Stimulated activated CD8-positive, alpha-beta memory T cell treated with anti-CD3 and anti-CD28 coated beads, Interleukin-4, amount 100 ng/mL, for 1 hour (primary cell): ENCODE measurements at places on chromosomes 7 and 10.

DNA sequence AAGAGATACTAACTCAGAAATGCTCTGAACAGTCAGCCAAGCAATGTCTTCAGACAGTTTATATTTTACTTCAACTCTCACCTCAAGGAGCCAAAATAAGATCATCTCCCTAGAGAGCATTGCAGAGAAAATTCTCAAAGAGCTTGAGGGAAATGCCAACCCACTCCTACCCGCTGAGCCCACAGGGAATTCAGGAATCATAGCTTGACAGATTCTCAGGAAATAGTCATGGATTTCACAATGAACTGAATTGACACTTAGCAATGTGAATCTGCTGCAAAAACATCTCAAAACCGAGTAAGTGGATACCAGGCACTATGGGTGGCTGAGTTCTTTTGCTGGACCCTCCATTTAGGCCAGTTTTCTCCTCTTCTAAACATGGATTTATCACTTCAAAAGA lies 9.8 kb upstream of the PLAC9 start:
- DNase-seq: no peak

- no peak for DNase-seq
Observed at GRCh38 chr7:24005517-24005916, 278.5 kb upstream of the NPY start.

- no peak for DNase-seq
Observed at GRCh38 chr7:140655511-140656408, 15.1 kb upstream of the DENND2A start.

DNA sequence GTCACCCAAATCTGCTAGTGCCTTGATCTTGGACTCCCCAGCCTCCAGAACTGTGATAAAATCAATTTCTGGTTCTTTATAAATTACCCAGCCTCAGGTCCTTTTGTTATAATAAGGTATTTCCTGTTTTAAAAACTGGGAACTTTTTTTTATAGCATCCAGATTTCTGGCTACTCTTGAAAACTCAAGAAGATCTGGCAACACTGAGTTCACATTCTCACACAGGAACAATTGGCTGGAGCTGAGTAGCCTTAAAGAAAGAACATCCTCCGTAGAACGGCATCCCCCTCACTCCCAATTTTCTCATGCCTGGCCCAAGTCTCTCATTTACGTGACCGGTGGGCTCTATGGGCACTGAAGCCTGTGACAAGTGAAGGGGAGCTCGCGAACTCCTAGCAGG lies 47.1 kb downstream of the SLC35G1 start:
- DNase-seq: no peak

DNA sequence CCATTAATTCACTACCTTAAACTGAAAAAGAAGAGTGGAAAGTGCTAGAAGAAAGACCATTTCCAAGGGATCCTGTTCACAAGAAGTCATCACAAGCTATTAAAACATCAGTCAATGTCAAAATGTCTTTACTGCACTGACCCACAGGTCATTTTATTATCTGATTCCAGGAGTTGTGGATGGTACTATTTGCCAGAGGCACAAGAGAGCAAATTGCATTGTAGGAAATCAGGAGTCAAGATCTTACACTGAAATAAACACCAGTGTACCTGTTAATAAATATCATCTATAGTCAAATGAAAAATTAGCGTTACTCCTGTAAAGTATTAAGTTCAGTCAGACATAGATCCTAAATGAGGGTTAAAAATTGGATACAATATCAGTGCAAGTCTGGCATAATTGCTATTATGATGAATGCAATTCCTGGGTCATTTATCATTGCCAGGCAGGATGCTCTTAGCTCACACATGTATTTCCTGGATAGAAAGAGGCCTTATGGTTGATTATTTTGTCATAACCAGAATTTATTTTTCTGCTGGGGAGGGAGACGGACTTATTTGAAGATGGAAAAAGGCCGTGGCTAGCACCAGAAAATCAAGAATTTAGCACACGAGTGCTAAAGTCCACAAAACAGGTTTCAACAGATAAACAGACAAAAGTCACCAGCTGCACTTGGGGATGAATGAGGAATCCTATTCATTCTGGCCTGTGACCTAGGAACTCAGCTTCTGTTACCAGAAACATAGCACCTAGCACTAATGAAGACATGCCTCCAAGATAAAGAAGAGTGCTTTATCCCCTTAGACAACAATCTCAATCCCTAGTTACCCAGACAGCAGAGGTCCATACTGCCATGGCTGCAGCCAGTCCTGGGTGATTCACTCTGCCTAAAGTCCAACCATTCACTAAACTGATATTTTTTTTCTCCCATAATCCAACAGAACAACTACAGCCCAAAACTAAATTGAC lies 683.1 kb upstream of the POM121L12 start:
- no peak for DNase-seq
